ENCODE measurements at places on chromosomes 16 and 17.

DNA sequence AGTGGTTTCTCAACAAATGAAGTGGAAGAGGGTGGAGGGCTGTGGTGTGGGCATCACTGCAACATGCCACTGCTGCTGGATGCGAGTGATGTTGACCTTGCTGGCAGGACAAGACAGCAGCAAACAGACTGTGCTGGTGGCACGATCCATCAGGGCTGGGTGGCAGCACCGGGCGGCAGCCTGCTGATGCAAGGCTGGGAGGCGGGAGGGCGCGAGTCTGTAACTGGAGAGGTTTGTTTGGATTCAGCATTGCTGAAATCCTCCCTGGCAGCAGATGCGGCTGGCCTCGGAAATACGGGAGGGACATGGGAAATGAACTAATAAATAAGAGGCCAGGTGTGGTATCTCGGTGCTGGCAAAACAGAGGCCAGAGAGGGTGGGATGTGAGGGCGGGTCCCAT lies 224.2 kb downstream of the ENGASE start:
- DNase-seq = no peak

DNA sequence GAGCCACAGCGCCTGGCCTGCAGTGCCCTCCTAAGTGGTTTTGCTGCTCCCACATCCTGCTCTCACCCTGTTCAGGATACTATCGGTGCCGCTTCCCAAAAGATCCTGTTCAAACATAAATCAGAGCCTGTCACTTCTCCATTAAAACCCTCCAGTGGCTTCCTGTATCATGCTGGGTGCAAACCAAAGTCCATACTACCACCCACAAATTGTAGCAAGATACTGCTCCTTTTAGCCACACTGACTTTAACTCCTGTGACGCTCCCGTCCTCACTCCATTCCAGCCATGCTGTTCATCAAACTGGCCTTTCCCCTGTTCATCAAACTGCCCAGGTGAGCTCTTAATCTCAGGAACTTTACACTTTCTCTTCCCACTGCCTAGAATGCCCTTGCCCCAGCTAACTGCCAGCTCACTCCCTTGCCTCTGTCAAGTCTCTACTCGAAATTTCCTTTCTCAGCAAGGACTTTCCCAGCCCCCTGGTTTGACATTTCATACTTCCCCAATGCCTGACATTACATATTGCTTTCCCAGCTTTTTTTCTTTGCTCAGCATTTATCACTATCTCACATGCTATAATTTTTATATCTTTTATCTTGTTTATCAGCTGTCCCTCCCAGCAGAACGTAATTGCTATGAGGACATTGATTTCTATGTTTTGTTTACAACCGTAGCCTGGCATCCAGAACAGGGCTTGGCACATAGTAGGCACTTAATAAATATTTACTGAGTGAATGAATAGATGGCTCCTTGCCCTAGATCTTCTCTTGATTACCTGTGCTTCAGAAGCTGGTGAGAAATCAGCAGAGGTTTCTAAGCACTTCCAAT lies 44.3 kb upstream of the SMURF2 start:
- DNase-seq = no peak

DNA sequence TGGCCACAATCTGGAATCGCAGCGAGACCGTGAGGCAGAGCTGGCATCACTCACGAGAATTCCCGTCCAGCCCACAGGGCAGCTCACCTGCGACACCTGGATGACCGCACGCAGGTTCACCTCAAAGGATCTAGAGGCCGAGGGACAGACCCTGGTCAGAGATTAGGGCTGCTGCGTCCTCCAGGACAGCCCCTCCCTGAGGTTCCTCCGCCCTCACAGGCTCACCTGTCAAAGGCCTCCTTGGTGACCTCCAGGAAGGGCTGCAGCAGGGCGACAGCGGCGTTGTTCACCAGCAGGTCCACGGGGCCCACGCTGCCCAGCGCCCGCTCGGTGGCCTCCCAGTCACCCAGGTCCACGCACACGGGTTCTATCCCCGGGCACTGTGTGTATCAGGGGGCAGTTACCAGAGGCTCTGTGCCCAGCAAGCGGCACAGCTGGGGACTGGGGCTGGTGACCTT lies 834 bp downstream of the DCXR start:
- no peak for DNase-seq

GRCh38 chr17:77778636-77779489 lies 179.6 kb upstream of the TNRC6C start:
- no peak for DNase-seq

DNA sequence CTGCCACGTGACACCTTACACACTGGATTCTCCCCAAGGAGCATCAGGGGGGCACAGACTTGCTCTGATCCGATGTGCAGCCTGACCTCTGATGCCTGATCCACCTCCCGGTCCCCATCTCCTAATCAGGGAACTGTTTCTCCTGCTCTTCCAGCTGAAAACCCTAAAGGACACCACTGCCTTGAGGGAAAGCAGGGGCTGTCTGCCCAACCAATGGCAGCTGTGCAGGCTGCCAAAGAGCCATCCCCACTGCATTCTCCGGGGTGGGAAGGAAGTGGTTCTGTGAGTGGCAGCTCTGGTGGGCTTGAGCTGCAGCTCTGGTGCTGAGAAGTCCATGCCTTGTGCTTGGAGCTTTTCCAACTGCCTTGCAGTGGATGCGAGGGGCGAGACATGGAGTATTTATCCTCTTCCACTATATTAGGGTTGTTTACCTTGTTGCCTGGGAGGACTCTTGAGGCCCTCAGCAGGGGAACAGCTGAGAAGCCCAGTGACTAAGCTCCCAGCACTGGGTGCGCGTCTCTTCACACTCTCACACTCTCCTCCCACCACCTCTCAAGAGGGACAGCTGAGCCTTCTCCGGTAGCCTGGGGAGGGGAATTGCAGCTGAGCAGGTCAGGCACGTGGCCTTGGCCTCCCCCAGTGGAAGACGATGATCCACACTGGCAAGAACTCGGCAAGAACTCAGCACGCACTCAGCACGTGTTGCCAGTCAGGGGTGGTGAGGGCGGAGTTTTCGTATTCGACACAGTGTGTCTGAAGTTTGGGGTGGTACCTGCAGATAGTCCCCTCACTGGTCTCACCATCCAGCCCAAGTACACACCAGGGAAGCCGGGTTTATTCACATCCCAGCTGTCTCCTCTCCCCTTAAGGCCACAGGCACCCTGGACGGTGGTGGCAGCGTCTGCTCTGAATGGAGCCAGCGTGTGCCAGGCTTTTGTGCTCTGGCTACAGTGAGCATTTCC lies 21.1 kb upstream of the SPATA32 start:
- DNase-seq = no peak

DNA sequence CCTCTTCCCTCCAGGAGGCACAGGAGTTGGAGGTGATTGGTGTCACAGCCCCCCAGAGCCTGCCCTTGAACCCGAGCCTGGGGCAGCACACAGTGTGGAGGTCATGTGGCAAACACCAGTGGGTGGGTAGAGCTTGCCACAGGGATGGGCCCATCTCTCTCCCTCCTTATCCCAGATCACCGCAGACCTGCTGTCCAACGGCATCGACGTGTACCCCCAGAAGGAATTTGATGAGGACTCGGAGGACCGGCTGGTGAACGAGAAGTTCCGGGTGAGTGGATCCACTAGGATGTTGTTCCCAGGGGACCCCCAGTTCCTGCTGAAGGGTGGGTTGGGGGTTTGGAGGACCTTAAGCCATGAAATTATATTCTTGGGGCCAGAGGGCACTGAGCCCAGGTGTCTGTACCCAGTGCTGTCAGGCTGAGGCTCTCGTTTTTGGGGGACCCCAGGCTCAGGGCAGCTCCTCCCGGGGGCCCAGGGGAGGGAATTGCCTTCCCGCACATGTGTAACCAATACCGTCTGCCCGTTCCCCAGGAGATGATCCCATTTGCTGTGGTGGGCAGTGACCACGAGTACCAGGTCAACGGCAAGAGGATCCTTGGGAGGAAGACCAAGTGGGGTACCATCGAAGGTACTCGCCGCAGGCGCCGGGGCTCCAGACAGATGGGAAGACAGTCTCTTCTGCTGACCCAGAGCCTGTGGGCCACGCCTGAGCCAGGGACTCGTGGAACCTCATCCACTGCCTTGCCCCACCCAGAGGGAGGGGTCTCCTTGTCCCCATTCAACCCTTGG lies 351.9 kb downstream of the SEC14L1 start:
- DNase-seq = peak; percentile 8

DNA sequence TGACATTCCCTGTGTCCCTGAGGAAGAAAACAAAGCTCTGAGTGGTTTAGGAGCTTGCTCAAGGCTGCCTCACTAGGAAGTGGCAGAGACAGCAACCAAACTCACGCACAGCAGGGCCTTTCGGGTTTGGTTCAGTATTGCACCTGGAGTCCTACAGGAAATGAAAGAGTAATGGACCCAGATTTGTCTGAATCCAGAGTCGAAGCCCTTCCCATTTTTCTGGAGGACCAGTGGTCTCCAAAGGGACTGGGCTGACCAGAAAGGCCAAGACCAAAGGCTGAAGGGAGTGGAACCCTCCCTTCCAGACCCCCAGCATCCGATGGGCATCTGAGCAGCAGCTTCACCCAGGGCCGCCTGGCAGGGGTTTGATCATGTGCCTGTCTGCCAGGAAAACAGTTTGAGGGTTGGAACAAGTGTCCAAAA lies 85.5 kb upstream of the RPL38 start:
- DNase-seq = no peak

DNA sequence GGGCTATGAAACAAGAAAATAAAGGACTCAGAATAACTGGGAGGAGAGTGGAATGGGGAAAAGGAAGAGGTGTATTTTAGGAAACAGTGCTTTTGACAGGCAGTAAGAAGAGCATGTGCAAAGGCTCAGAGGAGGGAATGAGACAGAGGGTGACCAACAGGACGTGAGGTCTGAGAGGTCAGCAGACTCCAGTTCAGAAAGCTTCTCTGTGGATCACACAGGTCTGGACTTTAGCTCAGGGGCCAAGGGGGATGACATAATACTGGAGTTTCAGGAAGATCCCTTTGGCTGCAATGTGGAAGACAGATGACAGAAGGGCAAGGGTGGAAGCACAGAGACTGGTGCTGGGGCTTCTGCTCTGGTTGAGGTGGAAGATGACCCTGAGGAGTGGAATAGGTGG lies 489.9 kb upstream of the CDH5 start:
- no peak for DNase-seq

DNA sequence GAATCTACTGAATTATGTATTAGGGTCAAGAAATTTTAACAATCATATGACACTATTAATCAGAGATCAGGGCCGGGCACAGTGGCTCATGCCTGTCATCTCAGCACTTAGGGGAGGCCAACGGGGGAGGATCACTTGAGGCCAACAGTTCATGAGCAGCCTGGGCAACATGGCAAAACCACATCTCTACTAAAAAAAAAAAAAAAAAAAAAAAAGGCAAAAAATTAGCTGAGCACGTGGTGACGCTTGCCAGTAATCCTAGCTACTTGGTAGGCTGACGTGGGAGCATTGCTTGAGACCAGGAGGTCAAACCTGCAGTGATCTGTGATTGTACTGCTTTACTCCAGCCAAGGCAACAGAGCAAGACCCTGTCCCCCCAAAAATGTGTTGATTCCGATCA lies 52.5 kb upstream of the CLEC3A start:
- no peak for DNase-seq

GRCh38 chr17:47712330-47713023 lies 18.5 kb downstream of the TBKBP1 start:
- DNase-seq = no peak

DNA sequence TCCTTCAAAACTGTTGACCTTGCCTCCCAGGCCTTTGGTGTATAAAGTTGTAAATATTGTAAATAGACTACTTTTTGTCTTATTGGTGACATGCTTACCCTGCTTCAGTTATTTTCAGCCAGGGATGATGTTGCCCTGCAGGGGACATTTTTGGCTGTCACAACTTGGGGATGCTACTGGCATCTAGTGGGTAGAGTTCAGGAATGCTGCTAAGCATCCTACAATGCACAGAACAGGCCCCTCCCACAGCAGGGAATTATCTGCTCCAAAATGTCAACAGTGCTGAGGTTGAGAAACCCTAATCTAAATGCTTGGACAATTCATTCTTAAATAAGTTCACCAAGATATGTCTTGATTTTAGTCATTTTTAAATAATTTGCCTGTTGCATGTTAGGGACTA lies 459.8 kb downstream of the PMP22 start:
- DNase-seq = no peak

DNA sequence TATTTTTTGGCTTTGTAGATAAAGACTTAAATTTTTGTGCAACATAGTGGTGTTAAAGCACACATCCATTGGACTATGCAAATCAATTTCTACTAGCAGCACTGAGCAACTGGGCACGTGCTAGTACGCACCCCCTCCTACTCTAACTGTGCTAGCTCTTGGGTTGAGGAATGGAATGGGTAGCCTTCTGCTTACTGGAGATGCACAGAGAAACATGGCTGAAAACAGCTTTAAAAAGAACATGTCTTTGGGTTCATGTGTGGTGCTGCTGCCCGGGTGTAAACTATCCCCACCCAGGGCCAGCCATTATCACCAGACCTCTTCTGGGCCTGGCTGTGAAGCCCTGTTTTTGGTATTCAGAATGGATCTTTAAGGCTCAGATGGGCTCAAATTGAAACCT lies 7.3 kb downstream of the ESRP2 start:
- DNase-seq = no peak

- DNase-seq = no peak
Measured at GRCh38 chr17:47275245-47275984, 21.8 kb downstream of the ITGB3 start.

DNA sequence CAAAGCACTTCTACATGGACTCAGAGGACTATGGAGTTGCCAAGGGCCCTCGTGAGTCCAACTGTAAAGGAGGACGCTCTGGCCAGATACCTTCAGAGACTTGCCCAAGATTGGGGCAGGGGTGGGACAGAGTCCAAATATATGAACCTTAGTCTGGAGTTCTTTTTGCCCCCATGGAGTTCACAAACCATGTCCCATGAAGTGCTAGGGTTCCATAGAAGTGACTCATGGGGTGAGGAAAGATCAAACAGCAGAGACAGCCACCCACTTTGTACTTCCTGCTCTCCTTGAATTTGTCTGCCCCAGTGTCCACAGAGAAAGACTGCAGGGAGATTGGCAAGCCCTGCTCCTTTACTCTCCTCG lies 29.0 kb downstream of the SRL start:
- no peak for DNase-seq

DNA sequence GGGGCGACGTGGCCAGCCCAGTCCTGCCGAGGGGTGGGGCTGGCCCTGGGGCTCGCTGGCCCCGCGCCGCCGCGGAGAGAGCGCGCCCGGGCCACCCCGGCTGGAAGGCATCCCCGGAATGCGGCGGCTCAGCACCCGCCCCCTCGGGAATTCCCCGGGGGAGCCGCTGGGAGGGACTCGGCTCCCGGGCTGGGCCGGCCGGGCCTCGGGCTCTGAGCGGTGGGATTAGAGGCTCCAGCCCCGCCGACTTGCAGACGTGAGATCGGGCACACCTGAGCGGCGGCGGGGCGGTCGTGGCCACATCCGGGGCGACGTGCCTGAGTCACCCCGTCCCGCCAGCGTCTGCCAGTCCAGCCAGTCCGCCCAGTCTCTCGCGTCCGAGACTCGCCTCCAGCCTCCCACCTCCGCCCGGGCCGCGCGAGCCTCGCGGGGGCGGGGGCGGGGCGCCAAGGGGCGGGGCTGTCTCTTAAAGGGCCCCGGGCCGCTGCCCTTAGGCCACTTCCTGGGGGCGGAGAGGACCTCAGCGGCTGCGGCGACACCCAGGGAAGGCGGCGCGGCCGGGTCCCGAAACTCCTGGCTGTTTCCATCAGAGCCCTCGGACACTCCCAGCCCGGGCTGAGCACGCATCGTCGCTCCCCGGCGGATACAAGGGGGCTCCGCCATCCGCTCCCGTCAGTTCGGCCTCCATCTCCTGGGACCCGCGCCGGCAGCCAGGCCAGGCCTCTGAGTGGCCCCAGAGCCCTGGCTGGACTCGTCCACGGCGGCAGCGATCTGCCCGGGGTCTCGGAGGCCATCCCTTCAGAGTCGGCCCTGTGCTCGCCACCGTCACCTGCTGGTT lies at the start of gene KCTD11:
TSS of gene KCTD11 (plus strand) at position 498 of the 838 bp plus-strand sequence.
- peak; percentile 90 for DNase-seq

GRCh38 chr17:75518201-75518600 lies 1.9 kb downstream of the TSEN54 start:
- peak; percentile 35 for DNase-seq
